ENCODE measurements at places on chromosomes 6 and 20.

- DNase-seq, result no peak
Measured at GRCh38 chr6:155185544-155185943, 78.3 kb upstream of the CLDN20 start.

DNA sequence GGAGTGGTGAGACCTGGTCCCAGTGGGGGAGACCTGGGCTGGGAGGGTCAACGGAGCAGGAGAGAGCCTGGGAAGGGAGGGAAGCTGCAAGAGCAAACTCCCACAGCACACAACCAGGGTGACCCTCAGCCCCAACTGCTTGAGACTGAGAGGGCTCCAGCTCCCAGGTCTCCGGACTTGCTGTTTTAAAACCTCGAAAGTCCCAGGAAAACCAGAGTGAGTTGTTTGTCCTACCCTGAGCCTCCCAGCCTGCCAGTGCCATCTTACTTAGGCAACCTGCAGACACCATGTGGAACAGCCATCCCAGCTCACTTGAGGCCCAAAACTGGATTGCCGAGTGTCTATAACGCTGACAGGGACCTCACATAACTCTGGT lies 4.8 kb upstream of the NTSR1 start:
- no peak for DNase-seq

DNA sequence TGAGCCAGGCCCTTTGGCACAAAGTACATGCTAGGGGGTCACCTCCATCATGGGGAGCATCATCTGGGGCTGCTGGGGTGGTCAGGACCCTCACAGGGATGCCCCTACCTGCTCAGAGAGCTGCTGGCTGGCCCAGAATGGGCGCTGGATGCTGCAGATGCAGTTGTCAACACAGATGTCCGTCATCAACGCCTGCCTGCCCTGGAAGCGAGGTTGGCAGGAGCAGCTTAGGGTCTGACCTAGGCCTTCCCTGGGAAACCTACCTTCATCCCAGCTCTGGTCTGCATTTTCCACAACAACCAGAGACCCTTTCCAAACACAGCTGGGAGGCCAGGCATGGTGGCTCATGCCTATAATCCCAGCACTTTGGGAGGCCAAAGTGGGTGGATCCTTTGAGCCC lies 88.0 kb downstream of the EDN3 start:
- no peak for DNase-seq

DNA sequence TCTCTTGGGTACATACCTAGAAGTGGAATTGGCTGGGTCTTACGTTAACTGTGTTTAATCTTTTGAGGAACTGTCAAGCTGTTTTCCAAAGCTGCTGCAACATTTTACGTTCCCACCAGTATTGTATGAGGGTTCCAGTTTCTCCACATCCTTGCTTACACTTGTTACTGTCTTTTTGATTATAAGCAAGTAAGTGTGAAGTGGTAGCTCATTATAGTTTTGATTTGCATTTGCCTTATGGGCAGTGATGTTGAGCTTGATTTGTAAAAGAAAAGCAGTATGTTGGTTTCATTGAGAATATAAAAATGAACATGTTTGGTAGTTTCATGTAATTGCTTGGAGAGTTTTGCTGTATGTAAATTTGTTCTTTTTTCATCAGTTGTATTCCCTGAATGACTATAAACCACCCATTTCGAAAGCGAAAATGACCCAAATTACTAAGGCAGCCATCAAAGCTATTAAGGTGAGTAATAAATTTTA lies 40.4 kb downstream of the SCAF8 start:
- no peak for DNase-seq

DNA sequence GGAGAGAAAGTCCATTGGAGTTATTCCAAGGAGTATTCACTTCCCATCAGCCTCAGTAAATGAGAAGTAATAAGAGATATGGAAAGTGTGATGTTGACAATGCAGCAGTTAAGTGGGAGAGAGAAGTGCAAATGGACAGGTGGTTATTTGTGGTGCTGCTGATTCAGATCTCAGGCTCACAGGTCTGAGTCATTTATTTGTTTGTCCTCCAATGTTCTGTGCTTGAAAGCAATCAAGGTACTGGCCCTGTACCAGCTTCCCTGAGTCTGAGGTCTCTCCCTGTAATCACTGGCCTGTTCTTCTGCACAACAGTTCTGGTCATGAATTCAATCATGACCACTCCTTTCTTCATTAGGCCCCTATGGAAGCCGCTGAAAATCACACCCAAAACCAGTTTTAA lies 827.7 kb downstream of the MAFB start:
- DNase-seq, result no peak

DNA sequence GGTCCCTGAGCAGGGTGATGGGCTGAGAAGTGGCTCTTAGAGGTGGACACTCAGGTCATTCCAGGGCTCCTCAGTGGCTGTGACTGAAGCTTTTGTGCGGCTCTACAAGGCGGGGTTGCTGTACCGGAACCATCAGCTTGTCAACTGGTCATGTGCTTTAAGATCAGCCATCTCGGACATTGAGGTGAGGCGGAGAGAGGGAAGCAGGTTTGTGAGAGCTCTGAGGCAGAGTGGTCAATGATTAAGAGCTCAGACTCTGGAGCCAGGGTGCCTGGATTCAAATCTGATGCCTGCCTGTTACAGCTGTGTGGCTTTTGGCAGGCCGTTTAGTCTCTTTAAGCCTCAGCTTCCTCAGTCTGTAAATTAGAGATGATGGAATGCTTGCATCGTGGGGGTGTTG lies 3.0 kb downstream of the VARS2 start:
- DNase-seq, result no peak
